Calu3 (cell line): ENCODE measurements at places on chromosomes 2 and 18. TPM values are rescaled to one million over a fixed set of nuclear protein-coding genes. Genes with fewer than 3 reads are reported as not detected.

DNA sequence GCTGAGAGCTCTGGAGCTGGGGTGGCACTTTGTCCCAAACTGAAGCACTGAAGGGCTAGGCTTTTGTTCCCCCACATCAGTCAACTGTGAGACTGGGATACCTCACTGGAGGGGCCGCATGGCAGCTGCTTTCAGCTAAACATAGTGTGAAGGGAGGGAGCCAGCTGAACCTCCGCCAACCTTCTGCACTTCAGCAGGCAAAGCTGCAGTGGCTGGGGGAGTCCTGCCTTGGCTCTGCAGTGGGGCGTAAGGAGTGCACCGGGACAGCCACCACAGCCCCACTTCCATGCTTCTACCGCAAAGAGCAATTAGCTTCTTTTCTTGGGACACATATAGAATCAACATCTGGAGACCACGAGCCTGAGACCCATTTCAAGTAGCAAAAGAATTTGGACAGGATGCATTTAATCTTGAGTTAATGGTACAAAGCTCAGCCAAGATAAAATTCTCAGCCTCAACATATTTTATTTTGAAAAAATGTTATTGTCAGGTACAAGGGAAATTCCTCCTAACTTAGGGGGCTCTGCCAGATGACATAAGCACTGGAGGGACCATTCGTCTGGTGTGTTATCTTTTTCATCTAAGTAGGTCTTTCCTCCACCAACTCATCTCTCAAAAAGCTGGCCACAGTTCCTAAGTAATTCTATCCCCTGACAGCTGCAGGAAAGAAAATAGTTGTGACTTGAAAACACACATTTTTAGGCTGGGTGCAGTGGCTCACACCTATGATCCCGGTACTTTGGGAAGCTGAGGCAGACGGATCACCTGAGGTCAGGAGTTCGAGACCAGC is 25.6 kb upstream of the MYCN start:
- DNase-seq: no peak

GRCh38 chr18:9000733-9001132 is 101.8 kb upstream of the NDUFV2 start:
- no peak for DNase-seq

DNA sequence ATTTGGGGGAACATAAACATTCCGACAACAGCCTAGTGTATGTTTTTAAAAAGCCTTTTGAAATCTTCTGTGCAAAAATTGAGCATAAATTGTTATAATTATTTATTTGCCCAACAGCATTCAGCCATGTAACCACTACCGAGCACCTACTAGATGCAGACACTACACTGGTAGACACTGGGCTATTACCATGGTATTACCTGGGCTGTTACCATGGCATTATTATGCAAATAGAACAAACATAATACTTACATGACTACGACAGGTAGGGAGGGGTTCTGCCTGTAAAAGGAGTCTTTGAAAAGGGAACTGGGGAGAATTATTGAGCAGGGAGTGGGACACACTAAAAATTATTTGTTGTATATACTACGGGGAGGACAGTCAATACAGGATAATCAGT is 116.4 kb downstream of the MREG start:
- no peak for DNase-seq

DNA sequence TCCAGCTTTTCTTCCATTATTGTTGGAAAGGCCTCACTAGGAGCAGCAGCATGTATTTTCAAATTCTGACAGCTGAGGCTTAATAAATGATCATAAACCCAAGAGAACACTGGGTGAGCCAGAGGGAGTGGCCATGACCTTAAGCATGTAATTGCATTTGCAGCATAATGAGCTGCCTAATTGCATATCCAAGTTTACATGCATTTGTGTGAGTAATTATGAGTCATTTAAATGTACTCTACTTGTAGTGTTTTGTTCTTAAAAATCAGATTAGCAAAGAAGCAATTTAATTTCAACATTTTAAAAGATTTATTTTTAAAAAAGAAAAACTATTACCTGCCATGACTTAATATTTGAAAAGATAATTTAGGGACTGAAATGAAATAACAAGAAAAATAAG is 74.8 kb downstream of the NOL10 start:
- DNase-seq: no peak

DNA sequence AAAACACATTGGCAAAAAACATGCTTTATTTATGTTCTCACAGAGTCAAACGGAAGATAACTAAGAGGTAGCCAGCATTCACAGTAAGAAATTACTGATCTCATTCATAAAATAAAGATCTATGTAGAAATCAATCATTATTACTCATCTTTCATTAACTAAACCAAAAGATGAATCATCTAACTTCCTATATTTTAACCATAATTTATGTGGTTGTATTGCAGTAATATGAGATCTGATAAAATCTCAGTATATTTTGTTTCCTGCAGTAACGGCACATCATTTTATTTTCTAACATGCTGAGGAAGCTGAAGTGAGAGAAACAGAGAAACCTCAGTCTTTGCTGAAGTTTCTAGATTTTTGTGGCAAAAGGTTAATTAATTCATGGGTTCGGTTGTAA is 375.8 kb downstream of the GALNT13 start:
- DNase-seq: no peak

DNA sequence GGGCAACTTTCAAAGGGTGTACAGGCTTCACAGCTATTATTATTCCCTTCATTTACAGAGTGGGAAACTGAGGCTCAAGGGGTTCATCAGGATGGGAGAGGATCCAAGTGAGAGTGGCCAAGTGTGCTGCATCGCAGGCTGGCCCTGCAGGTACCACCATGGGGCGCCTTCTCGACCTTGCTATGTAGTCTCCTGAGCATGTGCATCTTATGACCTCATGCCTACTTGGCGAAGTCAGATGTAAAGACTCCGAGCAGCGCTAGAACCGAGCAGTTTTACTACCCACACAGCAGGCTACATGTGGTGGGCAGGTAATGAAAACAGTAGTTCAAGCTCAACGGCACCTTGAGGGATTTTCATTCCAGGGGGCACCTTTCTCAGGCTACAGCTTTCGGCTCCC is 42.0 kb downstream of the TFCP2L1 start:
- DNase-seq: no peak

GRCh38 chr18:64678048-64678447 is 529.2 kb upstream of the LINC00305 start:
- DNase-seq: no peak

GRCh38 chr18:51753365-51754057 is 556.0 kb upstream of the MEX3C start:
- DNase-seq: no peak

- DNase-seq: no peak
Observed at GRCh38 chr2:225002656-225003045, 39.6 kb downstream of the DOCK10 start.

GRCh38 chr2:1492711-1493430 is 79.6 kb downstream of the TPO start:
- no peak for DNase-seq

DNA sequence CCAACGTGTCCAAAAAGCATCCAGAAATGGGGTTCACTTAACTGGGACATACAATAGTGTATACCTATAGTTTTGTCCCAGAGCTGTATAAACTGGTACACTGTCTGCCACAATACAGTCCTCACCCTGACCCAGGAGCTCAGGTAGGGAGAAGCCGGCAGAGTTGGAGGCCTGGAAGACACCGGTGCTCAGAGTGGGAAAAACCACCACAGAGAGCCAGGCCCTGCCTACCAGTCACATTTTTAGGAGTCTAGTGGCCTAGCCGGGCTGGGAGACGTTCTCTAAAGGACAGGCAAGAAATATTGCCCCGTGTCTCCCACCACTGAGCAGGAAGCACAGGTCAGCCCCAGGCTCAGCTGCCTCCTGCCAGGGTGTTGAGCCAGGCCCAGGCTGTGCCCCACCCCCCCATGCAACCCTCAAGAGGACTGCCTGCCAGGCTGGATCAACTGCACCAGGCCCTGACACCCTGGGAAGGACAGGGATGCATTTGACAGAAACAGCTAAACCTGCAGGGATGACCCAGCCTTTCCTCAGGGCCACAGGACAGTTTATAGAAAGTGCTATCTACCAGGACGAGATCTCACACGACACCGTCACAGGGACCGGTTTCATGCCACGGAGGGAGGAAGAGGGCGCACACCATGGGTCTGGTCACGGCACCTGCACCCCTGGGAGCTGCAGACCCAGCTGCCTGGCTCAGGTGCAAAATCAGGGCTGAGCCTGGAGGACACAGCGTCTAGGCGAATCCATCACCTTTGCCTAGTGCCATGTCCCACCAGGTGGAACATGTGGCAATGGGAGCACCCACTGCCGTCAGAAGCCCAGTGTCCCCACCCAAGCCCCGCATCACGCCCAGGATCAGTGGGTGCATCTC is 89.9 kb downstream of the TMEM18 start:
- DNase-seq: peak; percentile 13

GRCh38 chr2:150644298-150645067 is 157.0 kb upstream of the RND3 start:
- peak; percentile 36 for DNase-seq

GRCh38 chr2:101486258-101486701 is 11.4 kb upstream of the RFX8 start:
- DNase-seq: no peak

DNA sequence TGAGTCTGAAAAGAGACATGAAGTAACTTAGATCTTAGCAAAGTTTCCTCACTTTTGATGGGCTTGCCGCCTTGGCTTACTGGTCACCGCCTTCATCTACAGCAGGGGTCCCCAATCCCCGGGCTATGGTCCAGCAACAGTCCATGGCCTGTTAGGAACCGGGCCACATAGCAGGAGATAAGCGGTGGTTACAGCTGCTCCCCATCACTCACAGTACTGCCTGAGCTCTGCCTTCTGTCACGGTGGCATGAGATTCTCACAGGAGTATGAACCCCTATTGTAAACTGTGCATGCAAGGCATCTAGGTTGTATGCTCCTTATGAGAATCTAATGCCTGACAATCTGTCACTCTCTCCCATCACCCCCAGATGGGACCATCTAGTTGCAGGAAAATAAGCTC is 72.9 kb downstream of the BIN1 start:
- no peak for DNase-seq

DNA sequence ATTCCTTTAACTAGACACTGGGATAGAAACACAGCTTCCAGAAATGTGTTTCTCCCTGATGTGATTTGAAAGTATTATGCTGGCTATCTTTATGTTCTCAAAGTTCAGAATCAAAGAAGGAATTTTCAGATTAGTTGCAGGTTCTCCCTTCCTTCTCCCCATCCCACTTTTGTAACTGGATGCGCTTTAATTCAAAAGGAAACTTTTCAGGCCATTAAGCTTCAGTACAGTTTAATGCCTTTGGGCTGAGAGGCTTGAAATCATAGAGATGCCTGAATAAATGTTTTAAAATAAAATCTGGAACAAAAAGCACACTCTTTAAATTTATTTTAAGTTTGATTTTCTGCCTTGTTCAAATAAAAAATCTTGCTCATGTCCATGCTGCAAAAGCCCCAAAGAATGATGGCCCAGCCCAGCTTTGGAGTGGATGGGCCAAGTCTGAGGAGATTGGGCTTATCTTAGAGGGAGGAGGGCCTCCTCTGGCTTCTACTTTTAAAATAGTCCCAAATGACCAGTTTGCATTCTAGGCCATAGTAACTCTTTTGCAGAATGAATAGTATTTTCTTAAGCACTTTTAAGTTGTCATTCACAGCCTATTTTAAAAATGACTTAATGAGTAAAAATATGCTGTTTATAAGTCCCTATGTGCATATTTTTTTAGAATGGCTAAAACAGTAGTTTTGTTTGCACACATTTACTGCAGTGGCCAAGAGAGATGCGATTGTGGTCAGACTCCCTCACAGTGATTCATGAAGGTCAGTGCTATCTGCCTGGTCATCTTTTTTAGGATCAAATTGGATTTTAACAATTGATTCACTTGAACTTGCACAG is 129.2 kb downstream of the MTX2 start:
- no peak for DNase-seq

DNA sequence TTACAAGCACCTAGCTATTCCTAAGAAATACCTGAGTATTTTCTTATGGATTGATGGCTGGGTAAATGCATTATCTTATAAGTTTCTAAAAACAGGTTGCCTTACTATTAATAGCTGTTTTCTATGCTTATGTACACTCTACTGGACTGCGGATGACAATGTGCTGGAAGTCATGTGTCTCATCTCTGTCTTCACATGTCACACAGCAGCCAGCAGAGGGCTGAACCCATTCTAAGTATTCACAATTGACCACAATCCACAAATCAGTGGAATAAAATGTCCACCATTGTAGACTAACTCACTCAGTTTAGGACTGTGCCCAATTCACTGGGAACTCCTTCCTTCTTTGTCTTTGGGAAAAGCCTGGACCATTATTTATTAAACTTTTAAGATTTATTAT is 371.2 kb downstream of the INSIG2 start:
- DNase-seq: no peak

DNA sequence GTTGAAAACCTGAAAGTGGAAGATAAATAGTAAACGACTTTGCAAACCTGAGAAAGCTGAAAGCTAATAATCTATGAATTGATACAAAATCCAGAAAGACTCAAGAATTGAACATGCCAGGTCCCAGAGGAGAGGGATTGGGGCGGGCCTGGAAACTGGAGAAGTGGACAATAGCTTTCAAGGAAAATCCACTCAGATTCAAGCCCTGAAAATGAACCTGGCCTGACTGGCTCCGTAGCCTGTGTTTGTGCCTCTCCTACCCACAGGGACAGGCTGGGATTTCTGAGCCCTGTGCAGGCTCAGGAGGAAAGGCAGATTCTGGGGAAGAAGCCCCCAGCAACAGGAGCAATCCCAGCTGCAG is 274.8 kb upstream of the HS6ST1 start:
- DNase-seq: no peak

DNA sequence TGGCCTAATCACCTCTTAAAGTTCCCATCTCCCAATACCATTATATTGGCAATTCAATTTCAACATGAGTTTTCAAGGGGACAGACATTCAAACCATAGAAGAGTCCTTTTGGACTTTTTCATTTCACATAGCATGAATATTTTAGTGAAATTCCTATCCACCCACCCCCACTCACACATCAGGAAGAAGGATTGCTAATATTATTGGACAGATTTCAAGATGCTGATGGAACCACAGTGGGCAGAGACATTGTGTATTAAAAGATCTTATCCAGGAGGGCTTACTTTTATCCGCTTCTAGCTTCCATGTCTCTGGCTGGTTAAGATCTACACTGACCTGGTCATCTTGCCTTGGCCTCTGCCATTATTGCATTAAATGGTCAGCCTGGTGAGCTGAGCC is 297.4 kb upstream of the ACVR2A start:
- no peak for DNase-seq

GRCh38 chr2:28809927-28810326 is 707 bp upstream of the SPDYA start:
- no peak for DNase-seq

- DNase-seq: no peak
Observed at GRCh38 chr18:7572822-7573221, 5.7 kb downstream of the PTPRM start.

- DNase-seq: no peak
Observed at GRCh38 chr2:120254178-120254577, 1.5 kb downstream of the RALB start.

DNA sequence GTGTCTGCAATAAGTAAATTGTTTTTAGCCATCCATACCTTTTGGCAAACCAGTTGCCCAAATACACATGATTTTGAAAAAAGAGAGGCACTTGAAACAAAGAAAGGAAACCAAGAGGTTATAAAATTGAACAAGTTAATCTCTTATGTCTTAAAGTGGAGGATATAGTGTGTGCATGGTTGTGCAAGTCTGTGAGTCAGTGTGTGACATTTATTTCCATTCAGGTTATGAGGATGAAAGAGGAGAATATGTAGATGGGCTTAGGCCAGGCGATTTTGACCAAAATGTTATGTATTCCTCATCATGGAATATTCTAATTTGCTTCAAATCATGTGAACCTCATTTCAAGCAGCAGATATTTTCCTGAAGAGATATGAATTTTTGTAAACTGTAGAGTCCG is 123.3 kb downstream of the SETBP1 start:
- DNase-seq: no peak

Gene WIPF1
- 0.73 and 0.87 TPM in 2 replicates for total RNA-seq

Gene SLC40A1
- total RNA-seq: 37.6 and 49.6 TPM in 2 replicates

Gene ASB18
- total RNA-seq: not detected in 2 replicates

Gene IL1F10
- total RNA-seq: not detected in 2 replicates

Gene KANSL1L
- total RNA-seq: 45.9 and 54.0 TPM in 2 replicates
